NB4 (cell line): ENCODE measurements at places on chromosomes 4 and X.

DNA sequence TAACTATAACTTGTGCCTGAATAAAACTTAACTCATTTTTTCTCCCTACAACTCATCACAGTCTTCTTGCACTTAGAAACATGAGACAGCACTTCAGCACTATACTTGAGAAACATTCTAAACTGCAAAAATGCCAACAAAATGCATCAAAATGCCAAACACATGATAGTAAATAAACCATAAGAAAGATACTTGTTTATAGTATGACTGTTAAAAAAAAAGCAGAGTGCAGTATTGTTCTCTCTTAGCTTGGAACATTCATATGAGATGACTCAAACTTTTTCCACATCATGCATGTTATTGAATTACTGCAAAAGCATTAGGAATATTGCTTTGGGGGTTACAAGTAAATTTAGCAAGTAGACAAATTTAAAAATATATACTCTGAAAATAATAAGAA, 135.7 kb upstream of the ANXA10 start:
- no peak for DNase-seq

GRCh38 chrX:133921764-133922389, 63.5 kb downstream of the GPC3 start:
- peak; percentile 30 for DNase-seq

DNA sequence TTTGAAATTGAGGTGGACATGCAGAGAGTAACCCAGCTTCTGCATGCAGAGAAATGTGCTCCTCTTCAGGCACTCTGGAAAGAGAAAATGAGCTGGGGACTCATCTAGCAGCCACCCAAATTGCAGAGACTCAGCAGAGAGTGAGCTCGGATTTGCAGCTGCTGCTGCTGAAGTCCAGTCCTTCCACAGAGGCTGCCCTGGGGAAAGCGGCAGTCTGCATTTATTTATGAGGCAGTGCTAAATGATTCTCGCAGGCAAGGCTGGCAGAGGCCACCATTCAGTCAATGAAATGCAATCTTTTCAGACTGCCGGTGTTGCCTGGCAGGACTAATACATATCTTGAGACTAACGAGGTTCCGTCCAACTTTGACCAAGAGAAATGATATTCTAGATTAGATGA, 404.8 kb downstream of the NLGN4X start:
- DNase-seq: no peak

DNA sequence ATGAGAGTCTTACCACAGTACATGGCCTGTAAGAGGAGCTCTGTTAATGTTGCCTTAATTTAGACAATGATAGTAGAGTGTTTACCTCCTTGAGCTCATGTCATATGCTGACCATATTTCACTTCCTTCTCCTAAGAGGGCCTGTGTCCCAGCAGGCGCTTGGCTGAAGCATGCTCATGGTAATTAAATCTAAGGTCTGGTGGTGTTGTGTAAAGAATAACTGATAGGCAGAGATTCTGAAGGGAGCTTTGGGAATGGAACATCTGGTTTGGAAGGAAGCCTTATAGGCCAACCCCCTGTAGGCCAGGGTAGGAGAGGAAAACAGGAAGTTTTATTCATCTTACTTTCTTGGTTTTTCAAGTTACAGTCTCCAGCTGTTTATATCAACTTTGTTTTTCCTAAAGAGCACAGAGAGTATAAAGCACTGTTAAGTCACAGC, 300.2 kb downstream of the USP46 start:
- no peak for DNase-seq

GRCh38 chr4:182343453-182343852, 100.3 kb downstream of the TENM3 start:
- DNase-seq: no peak

- peak; percentile 68 for DNase-seq
These were observed 109.3 kb upstream of the DGKK start for GRCh38 chrX:50579955-50580354.

- no peak for DNase-seq
These were observed 120.2 kb downstream of the BMPR1B start for GRCh38 chr4:94877973-94878372.

GRCh38 chr4:1310031-1310795, 20.5 kb downstream of the MAEA start:
- DNase-seq: no peak
